ENCODE measurements at places on chromosomes 7 and 10.

DNA sequence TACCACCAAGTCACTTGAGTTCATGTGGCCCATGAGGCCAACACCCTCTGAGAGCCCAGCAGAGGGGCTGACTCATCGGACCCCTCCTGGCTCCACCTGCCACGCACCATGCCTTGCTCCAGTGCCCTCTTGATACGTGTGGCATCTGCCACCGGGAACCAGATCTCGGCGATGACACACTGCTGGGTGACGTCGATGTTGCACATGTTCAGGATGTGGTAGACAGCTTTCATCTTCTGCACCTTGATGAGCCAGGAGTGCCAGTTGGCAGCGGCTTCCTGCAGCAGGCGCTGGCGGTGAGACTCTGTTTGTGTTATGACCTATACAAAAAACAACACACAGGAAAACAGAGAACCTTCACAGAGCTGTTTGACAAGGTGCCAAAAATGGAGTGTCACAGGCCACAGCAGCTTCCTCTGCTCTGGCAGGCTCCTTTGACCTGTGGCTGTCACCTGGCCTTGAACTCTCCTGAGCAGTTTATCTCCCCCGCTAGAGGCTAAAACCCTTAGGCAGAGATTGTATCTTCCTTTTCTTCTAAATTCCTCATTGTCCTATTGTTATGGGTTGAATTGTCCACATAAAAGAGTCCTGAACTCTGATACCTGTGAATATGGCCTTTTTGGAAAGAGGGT lies 45.2 kb upstream of the TMEM213 start:
- no peak for DNase-seq

GRCh38 chr7:156947120-156947843 lies 2.2 kb upstream of the NOM1 start:
- DNase-seq, result no peak

- DNase-seq, result peak; percentile 14
Observed at GRCh38 chr7:150379441-150380379, 580 bp downstream of the ZNF775 start.

DNA sequence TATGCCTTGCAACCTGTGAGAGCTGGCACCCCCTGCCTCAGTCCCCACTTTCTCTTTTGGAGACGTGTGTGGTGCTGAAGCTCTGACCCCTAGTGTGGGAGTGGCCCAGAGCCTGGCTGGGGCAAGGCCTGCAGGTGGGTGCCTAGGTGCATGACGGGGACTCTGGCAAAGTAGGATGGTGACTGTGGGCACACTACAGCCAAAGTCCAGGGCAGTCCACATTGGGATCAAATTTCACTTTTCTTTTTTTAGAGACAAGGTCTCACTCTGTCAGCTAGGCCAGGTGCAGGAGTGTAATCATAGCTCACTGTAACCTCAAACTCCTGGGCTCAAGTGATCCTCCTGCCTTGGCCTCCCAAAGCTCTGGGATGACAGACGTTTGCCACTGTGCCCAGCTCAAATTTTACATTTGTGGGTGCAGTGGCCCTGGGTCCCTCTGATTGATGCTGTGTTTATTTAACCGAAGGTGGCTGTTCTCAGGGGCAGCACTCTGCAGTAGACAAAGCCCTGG lies 52.3 kb downstream of the NEURL1 start:
- DNase-seq, result no peak

DNA sequence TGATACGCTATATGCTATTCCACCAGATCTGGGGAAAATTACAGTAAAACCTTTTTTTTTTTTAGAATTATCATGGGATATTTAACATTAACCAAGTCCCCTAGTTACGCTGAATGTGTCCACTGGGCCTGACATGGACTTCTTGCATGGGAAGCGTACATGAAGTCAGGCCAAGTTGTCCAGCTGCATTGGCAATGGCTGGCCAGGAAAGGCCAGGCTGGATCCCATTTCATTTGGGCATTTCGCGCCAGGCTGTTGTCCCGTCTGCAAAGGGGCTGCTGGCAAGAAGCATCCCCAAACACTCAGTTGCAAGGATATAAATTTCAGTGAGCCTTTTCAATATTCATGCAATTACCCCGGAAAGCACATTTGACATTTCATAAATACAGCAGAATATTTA lies 933.3 kb downstream of the GRID1 start:
- DNase-seq, result no peak

GRCh38 chr7:139479620-139480019 lies 3.9 kb downstream of the KLRG2 start:
- no peak for DNase-seq

DNA sequence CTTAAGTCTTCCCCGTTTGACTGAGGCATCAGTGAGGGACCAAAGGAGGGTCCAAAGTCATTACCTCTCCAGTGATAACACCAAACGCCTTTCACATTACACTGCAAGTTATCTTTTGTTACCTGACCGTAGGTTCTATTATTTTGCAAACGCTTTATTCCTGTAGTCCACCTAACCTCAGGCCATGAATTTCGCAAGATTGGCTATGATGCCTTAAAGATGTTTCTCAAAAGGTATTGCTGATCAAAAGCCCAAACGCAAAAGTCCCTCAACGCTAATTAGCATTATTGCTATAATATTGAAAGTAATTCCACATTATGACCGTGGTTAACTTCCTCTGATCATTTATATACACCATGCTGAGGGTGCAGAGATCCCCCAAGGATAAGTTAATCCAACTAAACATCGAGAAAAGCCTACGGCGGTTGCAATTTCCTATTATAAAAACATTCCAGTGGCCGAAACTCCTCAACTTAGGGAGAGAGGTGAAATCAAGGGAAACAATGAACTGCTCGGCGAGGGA lies 649 bp downstream of the DNA2 start:
- DNase-seq, result no peak

DNA sequence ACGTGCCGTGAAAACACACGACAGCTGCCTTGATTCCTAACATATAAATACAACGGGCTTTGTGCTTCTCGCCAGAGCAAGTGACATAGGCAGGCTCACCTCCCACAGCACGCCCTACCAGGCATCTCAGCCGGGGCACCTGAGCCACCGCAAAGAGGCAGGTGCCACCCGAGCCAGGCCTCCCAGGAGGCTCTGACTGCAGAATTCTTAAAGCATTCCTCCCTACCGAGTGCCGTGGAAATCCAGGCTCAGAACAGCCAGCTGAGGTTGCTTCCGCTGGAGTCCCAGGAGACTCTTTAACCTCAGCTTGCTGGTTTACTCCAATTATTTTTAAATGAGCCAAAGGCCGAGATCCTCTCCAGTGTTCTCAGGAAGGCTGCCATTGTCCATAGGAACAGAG lies 206.5 kb downstream of the USP6NL start:
- DNase-seq, result no peak

DNA sequence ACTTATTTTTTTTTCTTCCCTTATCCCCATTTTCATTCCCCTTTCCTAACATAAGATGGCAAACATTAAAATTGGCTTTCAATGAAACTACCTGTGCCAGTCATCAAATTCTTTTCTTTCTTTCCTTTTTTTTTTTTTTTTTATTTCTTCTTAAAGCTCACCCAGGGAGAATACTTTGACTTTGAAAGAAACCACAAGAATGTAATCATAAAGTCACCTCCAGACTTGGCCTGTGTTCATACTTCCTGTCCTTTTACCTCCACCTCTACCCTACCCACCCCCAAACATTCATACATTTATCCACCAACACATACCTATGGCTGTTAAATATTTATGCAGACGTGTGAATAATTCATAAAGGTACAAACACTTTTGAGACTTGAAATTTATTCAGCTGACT lies 254.6 kb downstream of the SLC25A13 start:
- no peak for DNase-seq

GRCh38 chr7:22129166-22129565 lies 183.5 kb upstream of the CDCA7L start:
- no peak for DNase-seq

DNA sequence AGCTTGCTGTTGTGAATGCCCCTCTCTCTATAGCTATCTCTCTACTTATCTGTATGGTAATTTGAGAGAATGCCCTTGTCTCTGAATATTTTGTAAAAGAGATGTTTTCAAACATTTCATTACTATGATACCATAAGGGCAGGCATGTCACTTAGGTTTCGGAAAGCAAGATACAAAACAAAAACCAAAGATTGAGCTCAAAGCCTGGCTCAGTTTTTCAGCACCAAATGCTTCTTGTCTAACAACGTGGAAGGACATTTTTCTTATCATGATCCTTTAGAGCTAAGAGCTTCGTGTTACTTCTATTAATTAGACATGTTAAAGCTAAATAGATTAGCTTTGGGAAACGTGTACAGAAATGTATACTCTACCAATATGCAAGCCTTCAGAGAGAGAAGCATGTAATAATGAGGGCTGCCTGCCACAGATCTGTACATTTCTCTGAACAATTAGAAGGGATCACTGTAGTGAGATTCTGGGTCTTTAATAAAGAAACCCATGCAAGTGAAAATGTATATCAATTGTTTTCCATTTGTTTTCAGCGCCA lies 148.9 kb downstream of the ARID5B start:
- DNase-seq, result no peak

DNA sequence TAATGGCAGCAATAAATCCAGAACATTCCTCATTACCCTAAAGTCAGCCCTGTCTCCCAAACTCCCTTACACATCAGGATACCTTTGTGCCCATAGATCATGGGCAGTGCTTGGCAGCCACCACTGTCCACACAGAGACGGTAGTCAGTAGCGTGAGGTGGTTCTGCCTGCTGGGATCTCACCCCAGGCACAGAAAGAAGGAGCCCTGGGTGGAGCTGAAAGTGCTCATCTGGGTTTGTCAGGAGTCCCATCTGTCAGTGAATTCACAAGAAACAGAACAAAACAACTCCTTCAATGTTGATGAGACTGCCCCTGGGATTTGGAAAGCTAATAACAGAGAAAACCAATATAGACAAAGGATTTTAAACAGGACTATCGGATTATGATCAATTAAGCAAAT lies 90.2 kb upstream of the PRSS58 start:
- no peak for DNase-seq

DNA sequence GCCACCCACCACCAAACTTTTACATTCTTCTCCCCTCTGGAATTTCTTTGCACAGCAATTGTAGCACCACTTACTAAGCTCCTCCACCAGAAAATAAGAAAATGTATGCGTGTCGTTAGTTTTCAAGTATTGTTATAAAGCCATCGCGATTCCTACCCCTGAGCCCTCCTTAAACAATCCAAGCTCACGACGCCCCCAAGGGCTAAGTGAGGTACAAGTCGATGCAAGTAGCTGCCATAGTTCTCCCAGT lies 1.3 kb downstream of the FRAT2 start:
- no peak for DNase-seq

GRCh38 chr7:131244259-131244852 lies 83.3 kb upstream of the MKLN1 start:
- DNase-seq, result no peak

- DNase-seq, result no peak
Observed at GRCh38 chr10:49365275-49365674, 30.6 kb downstream of the DRGX start.

- DNase-seq, result no peak
Observed at GRCh38 chr10:70031215-70031614, 21.4 kb upstream of the MACROH2A2 start.

- DNase-seq, result no peak
Observed at GRCh38 chr10:68330852-68331454, 911 bp upstream of the HNRNPH3 start.

- no peak for DNase-seq
Observed at GRCh38 chr7:48347230-48347825, 176.1 kb downstream of the ABCA13 start.

DNA sequence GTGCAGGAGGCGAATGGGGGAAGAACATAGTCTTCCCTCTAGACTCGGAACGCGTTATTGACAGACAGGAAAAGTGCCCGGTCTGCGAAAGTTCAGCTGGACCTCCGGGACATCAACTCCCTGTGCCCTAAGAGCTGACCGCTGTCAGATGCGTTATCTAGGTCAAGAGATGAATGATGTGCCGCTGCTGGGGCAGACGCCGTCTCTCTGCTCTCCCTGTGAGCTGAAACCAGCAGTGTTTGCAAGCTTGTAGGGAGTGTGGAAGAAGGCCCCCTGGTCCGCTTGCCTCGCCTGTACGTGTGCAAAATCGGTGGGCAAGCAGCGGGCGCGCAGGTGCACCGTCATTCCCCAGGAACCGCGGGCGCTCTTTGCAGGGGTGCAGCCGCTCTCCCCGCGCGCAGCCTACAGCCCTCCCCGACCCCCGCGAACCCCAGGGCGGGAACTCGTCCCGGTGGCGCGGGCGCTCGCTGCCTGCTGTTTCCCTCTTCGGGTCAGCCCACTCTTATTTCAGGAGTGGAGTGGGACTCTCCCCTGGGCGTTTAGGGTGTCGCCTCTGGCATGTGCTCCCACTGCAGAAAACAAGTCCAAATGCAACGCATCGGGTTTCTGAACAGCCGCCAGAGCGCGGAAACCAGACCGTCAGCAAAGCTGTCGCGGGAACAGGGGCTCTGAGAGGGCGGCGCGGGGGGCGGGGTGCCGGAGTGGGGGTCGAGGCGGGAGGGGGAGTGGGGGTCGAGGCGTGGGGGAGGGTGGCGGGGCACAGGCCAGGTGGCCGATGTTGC lies 1.8 kb upstream of the PFKFB3 start:
- DNase-seq, result peak; percentile 31

GRCh38 chr10:15859509-15859905 lies 800 bp downstream of the MINDY3 start:
- DNase-seq, result no peak

DNA sequence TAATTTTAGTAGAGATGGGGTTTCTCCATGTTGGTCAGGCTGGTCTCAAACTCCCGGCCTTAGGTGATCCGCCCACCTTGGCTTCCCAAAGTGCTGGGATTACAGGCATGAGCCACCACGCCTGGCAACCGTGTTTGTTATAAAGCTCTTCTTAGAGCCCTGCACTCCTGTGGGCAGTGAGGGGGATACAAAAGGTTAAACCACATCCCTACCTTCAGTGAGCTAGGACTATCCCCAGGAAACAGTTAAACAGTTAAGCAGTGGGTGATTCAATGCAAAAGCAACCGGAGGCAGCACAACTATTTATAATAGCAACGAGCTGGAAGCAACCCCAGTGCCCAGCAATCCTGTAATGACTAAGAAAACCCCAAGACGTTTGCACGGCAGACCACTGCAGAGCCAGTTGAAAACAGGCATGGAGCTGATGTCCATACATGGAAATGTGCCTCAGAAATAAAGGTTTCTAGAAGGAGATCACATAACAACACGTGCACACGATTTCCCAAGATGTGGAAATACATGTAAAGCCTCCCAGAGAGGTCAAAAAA lies 107.2 kb upstream of the LYZL2 start:
- peak; percentile 43 for DNase-seq

- DNase-seq, result no peak
Observed at GRCh38 chr7:25583621-25584020, 355.3 kb upstream of the NPVF start.

DNA sequence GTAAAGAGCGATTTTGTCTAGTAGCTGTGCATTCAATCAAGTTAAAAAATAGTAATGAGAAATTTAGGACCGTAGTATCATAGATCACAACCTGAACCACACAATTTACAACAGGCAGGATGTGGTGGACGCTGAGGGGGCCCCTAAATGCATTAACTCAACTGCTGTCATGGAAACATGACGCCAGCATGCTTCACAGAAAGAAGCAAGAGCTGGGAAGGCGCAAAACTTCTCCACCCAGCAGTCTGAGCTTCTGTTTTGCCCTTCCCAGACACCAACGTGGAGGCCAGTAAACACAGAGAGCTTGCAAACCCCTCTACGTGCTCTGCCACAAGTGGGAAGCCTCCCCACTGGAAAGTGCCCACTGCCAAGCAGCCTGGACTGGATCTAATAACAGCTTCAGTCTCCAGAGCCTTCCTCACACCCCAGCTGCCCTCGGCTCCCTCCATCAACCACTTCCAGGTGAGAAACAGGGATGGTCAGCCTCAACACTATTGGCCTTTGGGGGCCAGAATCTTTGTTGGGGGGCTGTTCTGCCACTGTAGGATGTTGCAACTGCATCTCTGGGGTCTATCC lies 151.8 kb downstream of the SFMBT2 start:
- DNase-seq, result no peak
